Calu3 (cell line): ENCODE measurements at places on chromosomes 16 and 17. TPM values are rescaled to one million over a fixed set of nuclear protein-coding genes. Genes with fewer than 3 reads are reported as not detected.

GRCh38 chr16:14497245-14498082 is 132.6 kb downstream of the PARN start:
- H3K36me3 ChIP-seq, result no peaks in the 10 kb centered on the region
- peaks cover 42% of the 10 kb centered on the region for H3K4me1 ChIP-seq
- H3K27me3 ChIP-seq, result no peaks in the 10 kb centered on the region
- no peak overlapping the region for H3K4me3 ChIP-seq
- no peak for DNase-seq
- no peak overlapping the region for H3K27ac ChIP-seq

DNA sequence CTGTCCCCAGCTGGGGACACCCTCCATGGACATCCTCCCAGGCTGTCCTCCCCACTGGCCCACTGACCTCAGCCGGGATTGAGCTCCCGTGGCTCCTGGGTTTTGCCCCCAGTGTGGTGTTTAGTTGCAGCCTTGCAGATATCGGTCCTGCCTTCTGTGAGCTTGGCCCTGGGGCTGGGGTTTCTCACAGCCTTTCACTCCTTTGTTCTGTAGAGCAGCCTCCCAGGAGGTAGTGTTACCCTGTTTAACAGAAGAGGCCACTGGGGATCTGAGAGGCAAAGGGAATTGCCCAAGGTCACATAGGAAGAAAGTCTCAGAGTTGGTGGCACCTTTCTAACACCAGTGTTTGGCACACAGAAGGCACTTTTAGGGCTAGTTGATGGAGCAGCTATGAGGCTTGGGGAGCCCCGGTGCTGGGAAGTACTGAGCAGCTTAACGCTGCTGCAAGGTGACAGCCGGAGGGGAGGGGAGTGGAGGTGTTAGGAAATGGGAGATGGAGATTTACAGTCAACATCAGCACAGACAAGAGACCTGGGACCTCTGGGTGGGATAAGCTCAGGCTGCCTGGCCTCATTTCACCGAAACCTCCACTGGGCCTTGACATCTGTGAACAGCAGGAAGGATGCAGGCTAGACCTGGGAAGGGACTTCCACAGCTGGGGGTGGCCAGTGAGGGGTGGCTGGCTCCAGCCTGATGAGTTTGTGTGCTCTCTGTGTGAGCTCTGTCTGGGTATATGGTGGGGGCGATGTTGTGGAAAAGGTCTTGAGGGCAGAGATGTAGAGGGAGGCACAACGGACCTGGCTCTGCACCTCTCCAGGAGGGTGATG is 26.1 kb downstream of the CACNA1G start:
- peaks cover 92% of the 10 kb centered on the region for H3K27me3 ChIP-seq
- DNase-seq, result no peak
- peaks cover 4% of the 10 kb centered on the region for H3K36me3 ChIP-seq
- no peak overlapping the region for H3K27ac ChIP-seq
- H3K4me1 ChIP-seq, result peaks cover 11% of the 10 kb centered on the region
- H3K4me3 ChIP-seq, result no peak overlapping the region

DNA sequence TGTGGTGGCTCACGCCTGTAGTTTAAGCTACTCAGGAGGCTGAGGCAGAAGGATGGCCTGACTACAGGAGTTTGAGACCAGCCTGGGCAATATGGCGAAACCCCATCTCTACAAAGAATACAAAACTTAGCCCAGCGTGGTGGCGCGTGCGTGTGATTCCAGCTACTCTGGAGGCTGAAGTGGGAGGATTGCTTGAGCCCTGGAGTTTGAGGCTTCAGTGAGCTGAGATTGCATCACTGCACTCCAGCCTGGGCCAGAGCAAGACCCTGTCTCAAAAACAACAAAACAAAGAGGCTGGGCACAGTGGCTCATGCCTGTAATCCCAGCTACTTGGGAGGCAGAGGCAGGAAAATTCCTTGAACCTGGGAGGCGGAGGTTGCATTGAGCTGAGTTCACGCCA is 7.0 kb upstream of the CSNK1D start:
- H3K36me3 ChIP-seq, result peaks cover 12% of the 10 kb centered on the region
- peaks cover 66% of the 10 kb centered on the region for H3K4me1 ChIP-seq
- DNase-seq, result no peak

- H3K27ac ChIP-seq, result peak overlapping the region; percentile 62
- H3K27me3 ChIP-seq, result peaks cover 6% of the 10 kb centered on the region
- peaks cover 91% of the 10 kb centered on the region for H3K4me1 ChIP-seq
- H3K4me3 ChIP-seq, result peak overlapping the region; percentile 3
- H3K36me3 ChIP-seq, result peaks cover 78% of the 10 kb centered on the region
- peak; percentile 100 for DNase-seq
Observed at GRCh38 chr17:39676198-39676819, 8.1 kb downstream of the PNMT start.

- peaks cover 41% of the 10 kb centered on the region for H3K36me3 ChIP-seq
- no peak overlapping the region for H3K27ac ChIP-seq
- no peak for DNase-seq
- H3K4me3 ChIP-seq, result no peak overlapping the region
Observed at GRCh38 chr17:21025451-21025850, 17.4 kb downstream of the USP22 start.

PRSS27 gene
- total RNA-seq, result 2.0 and 2.4 TPM in 2 replicates
